Smooth muscle cell of the pulmonary artery (primary cell): ENCODE measurements at places on chromosomes 16 and 17. TPM values are rescaled to one million over a fixed set of nuclear protein-coding genes. Genes with fewer than 3 reads are reported as not detected.

Gene TBX2
- 20.4 and 63.1 TPM in 2 replicates for total RNA-seq

Gene PTX4
- total RNA-seq = 0.20 TPM in 1 of 2 replicates, not detected in the other

Gene PRR35
- not detected in 2 replicates for total RNA-seq

Gene UTS2R
- not detected in 2 replicates for total RNA-seq
